Left ventricle myocardium superior (tissue), 1 donor: ENCODE measurements at places on chromosomes 7 and 10.

DNA sequence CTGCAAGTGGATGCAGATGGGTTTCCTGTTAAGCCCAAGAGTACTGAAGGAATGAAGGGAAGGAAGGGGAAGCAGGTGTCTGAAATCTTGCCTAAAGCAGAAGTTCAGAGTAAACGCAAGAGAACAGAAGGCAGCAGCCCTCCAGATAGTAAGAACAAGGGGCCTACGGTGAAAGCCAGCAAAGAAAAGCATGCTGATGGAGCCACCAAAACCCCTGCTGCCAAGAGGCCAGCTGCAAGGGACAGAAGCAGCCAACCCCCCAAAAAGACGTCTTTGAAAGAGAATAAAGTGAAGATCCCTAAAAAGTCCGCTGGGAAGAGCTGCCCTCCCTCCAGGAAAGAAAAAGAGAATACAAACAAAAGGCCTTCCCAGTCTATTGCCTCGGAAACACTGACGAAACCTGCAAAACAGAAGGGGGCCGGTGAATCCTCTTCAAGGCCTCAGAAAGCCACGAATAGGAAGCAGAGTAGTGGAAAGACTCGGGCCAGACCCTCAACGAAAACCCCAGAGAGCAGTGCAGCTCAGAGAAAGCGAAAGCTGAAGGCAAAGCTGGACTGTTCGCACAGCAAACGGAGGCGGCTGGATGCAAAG, 152.5 kb downstream of the LCOR start:
- no peak for DNase-seq

DNA sequence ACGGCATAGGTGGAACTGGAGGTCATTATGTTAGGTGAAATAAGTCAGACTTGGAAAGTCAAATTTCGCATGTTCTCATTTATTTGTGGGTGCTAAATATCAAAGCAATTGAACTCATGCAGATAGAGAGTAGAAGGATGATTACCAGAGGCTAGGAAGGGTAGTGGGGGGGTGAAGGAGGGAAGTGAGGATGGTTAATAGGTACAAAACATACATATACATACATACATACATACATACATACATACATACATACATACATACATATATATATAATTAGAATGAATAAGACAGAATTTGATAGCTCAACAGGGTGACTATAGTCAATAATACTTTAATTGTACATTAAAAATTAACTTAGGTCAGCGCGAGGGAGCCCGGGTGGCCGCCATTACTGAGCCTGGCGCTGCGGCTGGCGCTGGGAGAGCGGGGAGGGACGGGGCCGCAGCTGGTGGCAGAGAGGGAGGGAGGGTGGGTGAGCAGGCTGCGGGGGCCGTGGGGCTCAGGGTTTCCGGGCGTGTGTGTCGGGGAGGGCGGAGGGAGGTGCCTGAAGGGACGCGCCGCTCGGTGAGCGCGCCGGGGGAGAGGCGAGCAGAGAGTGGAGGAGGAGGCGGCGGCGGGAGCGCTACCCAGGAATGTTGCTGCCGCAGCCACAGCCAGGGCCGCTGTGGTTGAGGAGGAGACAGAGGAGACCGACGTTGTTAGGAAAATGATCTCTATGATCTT, 85.8 kb upstream of the EGFR start:
- peak; percentile 77 for DNase-seq

DNA sequence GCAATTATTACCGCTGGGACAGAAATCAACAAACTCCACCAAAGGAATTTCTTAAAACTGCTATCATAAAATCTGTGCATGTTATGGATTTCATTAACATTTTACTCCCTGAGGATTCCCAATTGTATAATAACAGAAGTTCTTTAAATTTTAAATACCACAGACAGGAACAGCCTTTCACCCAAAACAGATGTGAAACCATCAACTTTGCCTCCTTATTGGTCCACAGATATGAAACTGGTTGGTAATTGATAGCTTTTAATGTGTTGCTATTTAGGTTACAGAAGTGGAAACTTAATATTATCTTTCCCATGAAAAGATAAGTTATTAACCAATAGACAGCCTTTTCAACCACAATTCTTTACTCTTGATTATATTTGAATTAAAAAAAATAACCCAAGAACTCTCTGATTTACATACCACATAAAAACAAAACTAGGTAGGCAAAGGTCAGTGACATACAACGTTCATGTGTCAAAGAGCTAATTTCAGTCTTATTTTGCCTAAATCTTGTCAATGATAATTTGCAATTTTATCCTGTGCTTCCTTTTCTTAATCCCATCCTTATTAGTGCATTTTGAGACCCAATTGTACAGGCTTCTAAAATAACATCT, 90.0 kb downstream of the NRP1 start:
- no peak for DNase-seq

GRCh38 chr10:3186368-3186767, 13.8 kb upstream of the PITRM1 start:
- no peak for DNase-seq

- DNase-seq, result peak; percentile 29
Measured at GRCh38 chr7:16357921-16358320, 63.4 kb downstream of the CRPPA start.

- DNase-seq, result no peak
Measured at GRCh38 chr10:16756561-16757221, 60.5 kb downstream of the RSU1 start.

- DNase-seq, result no peak
Measured at GRCh38 chr10:128522551-128523308, 396.5 kb upstream of the MKI67 start.

- peak; percentile 80 for DNase-seq
Measured at GRCh38 chr7:94509887-94510581, 425 bp downstream of the CASD1 start.

DNA sequence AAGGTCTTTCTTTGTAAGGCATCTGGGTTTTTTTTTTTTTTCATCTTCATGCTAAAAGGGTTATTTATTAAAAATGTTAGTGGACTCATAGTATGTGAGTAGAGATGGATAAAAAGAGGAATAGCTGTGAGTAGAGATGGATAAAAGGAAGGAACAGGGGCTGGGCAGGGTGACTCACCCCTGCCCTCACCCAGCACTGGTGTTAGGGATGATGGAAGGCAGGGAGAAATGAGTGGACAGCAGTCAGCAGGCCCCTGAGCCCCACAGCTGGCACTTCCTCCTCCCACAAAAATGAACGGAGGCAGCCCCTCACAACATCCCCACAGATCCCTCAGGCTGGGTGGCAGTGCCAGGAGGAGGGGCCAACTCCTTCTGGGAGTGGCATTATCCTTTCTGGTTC, 39.3 kb downstream of the ANTXRL start:
- no peak for DNase-seq

GRCh38 chr10:4720463-4720862, 105.5 kb upstream of the AKR1E2 start:
- DNase-seq, result no peak

DNA sequence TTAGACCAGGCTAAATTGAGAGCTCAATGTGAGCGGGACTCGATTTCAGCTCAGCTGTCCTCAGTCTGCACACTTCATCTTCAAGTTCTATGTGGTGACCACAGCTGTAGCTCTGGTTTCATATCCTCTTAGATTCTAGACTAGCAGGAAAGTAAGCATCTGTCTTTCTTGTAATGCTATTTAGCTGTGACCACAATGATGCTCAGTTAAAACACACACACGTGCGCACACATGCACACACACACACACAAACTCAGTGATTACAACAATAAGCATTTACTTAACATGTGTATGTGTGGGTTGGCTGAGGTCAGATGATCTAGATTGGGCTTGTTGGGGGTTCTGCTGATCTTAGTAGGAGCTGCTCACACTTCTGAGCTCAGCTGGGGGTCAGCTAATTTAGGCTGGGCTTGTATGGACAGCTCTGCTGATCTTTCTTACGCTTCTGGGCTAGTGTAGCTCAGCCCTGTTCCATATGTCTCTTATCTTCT, 82.5 kb downstream of the ZNF365 start:
- DNase-seq, result no peak

- DNase-seq, result no peak
Measured at GRCh38 chr10:129855836-129856563, 108.1 kb downstream of the EBF3 start.

GRCh38 chr7:150978126-150978789, at the start of gene KCNH2:
KCNH2 (minus strand) TSS chr7:150978321; CDS start chr7:150977913, 408 bp downstream.
- DNase-seq, result peak; percentile 86

- DNase-seq, result no peak
Measured at GRCh38 chr10:45581582-45582385, 90.8 kb downstream of the ZFAND4 start.

- no peak for DNase-seq
Measured at GRCh38 chr10:59575269-59575668, 134.4 kb downstream of the SLC16A9 start.

DNA sequence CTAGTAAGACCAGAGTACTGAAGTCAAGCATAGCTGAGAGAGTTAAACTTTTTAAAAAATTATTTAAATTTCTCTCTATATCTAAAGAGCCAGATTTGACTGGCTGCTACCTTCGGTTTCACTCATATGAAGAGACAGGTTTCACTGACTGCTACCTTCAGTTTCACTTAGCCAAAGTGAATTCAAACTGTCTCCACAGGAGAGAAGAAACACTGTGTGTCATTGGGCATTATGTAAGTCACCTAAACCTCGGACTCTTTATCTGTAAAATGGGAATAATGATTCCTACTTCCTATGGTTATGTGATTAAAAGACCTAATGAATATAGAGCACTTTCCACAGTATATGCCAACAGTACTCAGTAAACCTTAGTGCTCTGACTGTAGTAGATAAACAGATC, 41.6 kb upstream of the MET start:
- DNase-seq, result no peak

GRCh38 chr7:109179601-109180000, 609.9 kb downstream of the DNAJB9 start:
- DNase-seq, result no peak

DNA sequence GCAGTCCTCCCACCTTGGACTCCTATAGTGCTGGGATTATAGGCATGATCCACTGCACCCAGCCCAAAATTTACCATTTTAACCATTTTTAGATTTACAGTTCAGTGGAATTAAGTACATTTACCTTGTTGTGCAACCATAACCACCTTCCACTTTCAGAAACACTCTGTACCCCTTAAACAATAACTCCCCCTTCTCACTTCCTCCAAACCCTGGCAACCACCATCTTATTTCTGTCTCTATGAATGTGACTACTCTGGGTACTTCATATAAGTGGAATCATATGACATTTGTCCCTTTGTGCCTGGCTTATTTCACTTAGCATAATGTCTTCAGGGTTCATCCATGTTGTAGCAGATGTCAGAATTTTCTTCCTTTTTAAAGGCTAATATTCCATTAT, 33.6 kb downstream of the SUFU start:
- no peak for DNase-seq

GRCh38 chr7:5274441-5274840, 8.3 kb upstream of the SLC29A4 start:
- DNase-seq, result no peak

DNA sequence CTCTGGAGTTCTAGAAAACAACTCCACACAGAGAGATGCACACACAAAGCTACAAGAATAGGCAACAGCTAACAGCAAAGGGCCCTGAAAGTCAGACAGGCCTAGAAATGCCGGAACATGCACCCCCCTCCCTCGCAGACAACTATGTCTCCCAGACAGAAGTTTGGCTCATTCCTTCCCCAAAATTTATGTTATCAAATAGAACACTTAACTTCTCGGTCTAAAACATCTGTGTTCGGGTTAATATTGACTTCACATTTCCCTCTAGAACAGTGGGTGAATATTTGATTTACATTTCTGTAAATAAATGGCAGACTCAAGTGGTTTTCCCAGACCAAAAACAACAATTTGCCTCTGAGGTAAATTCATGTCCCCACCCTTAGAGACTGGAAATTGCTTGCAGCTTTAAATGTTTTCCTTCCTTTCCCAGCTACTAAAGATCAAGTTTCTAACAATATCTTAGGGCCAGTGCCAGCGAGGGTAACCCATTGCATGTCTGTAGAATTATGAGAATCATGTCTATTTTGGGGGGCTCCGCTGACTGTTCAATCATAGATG, 92.5 kb upstream of the INHBA start:
- no peak for DNase-seq

GRCh38 chr10:94785211-94785610, 22.7 kb downstream of the CYP2C19 start:
- DNase-seq, result no peak

GRCh38 chr10:66483966-66484365, 441.9 kb upstream of the LRRTM3 start:
- no peak for DNase-seq

DNA sequence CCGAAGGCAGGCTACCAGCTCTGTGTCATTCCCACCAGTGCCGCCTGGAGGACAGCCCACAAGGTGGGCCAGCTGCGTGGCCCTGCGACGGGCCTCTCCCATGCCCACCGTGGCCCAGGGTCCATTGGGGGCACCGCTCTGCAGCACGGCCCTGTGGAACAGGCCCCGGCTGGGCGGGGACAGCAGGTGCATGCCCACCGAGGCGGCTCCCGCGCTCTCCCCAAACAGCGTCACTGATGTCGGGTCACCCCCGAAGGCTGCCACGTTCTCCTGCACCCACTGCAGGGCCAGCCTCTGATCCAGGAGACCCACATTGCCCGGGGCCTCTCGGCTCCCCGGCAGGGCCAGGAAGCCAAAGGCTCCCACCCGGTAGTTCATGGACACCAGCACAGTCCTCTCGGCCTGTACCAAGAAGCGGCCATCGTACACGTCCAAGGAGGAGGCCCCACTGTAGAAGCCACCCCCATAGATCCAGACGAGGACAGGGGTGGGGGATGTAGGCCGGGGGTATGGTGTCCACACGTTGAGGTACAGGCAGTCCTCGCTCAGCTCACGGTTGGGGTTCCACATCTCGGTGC, 2.3 kb downstream of the ACHE start:
- DNase-seq, result no peak

DNA sequence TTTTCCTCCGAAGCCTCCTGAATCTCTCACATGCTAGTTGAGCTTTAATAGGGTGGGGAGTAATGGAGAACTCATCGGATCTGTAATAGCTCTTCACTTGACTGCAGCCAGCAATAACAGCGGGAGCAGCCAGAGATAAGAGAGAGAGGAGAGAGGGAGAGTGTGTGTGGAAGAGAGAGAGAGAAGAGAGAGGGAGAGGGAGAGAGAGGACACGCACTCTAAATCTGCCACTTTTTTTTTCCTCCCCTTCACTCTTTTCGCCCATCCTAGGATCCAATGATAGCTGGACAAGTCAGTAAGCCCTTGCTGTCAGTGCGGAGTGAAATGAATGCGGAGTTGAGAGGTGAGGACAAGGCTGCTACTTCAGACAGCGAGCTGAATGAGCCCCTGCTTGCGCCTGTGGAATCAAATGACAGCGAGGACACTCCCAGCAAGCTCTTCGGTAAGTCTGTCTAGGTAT, 107.9 kb downstream of the POU6F2 start:
- DNase-seq, result no peak

DNA sequence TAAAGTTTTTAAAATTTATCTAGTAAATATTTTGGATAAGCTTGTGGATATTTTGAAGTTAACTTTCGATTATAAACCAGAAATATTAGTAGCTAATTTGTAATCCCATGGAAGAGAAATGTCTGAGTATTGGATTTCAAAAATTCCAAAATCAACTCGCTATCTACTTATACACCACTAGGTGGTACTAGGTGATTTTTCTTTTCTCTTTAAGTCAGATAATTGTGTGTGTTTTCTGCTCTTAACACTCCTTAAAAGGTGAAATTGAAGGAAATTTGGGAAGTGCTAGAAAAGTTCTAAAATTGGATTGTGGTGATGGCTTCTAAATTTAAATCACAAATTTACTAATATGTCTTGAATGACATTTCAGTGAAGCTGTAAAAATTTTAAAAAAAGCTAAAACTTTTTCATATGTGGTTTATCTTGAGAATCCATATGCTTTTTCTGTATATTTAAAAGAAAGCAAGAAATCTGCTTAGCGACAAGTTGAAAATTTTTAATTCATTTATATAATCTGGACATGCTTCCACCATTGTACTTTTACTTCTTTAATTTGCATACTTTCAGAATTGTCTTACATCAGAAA, 90.2 kb downstream of the IPMK start:
- no peak for DNase-seq

- DNase-seq, result no peak
Measured at GRCh38 chr10:104640339-104641186, 527 bp upstream of the SORCS3 start.
